ENCODE measurements at places on chromosomes 3 and 15.
A peak's percentile ranks its signal among the peaks of the same experiment; 100 is the strongest.

- DNase-seq, result peak; percentile 79
Observed at GRCh38 chr3:141487521-141488252, 860 bp downstream of the RASA2 start.

- DNase-seq, result no peak
Observed at GRCh38 chr15:77094397-77095030, 23.6 kb upstream of the TSPAN3 start.

- DNase-seq, result no peak
Observed at GRCh38 chr15:96732704-96733103, 402.2 kb downstream of the NR2F2 start.

DNA sequence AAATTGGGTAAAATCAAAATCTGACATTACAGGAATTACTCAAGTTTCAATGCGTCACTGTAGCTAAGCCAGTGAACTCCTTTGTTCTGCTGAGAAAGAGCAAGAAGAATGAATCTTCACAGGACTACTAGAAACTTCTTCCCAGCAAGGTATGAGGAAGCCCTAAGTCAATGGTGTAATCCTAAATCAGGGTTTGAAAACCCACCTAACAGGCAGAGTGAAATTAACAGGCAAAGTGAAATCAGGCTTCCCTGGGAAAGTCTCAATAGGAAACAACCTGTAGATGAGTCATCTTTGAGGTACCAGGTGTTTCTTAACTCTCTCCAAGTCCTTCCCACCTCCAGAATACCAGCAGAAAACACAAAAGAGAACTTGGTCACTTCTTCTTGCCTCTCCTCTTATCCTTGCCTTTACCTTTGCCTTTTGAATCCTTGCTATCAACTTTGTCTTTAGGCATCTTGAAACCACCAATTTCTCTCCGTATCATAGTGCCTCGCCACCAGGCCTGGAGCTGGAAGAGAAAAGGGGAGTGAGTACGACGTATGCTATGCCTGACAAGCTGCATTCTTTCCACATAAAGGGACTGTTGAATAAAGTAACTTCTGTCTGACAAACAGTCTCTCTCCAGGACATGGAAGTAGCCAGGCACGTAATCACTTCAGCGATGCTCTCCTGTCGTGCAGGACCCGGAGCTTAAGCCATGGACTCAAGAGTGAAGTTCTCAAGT lies 60.6 kb upstream of the RPL35A start:
- DNase-seq, result no peak

Measured in stimulated activated naive B cell treated with anti-CD40 and anti-IgM and Interleukin-4, amounts not matched to agents 10 μg/mL and 1 μg/mL and 100 μg/mL, for 72 hours (primary cell).